ENCODE measurements at places on chromosomes 12 and 14. TPM values are rescaled to one million over a fixed set of nuclear protein-coding genes. Genes with fewer than 3 reads are reported as not detected.

IL23A gene
- total RNA-seq, result 18.5 TPM

SLCO1B1 gene
- total RNA-seq, result not detected

MGAT4C gene
- not detected for total RNA-seq

BIN2 gene
- total RNA-seq, result 48.8 TPM

PIP4K2C gene
- 12.1 TPM for total RNA-seq

- H3K4me1 ChIP-seq, result no peaks in the 10 kb centered on the region
- H3K27ac ChIP-seq, result no peak overlapping the region
- no peaks in the 10 kb centered on the region for H3K27me3 ChIP-seq
- peaks cover 2% of the 10 kb centered on the region for H3K36me3 ChIP-seq
- no peak overlapping the region for H3K4me3 ChIP-seq
- no peak for DNase-seq
These were observed 33.2 kb upstream of the GALNT16 start for GRCh38 chr14:69226736-69227135.

DNA sequence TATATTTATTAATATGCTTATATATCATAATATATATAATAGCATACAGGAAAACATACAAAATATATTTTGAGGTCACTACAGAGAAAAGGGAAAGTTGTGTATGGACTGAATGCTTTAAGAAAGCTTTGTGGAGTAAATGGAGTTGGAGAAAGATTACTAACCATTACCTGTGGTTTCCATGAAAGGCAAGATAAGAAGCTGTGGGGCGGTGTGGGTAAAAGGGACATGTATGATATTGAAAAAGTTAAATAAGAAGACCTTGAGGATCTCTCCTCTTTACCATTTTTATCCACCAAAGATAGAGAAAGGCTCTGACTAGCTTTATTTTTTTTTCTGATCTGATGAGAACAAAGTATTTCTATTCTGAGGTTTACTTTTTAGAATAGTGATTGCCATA is 404.4 kb downstream of the TRHDE start:
- no peak for DNase-seq
- no peaks in the 10 kb centered on the region for H3K36me3 ChIP-seq
- H3K4me1 ChIP-seq, result no peaks in the 10 kb centered on the region
- H3K4me3 ChIP-seq, result no peak overlapping the region
- H3K27me3 ChIP-seq, result no peaks in the 10 kb centered on the region

- no peak overlapping the region for H3K27ac ChIP-seq
- peak; percentile 64 for DNase-seq
- no peak overlapping the region for H3K4me3 ChIP-seq
These were observed 67.7 kb downstream of the PRKCH start for GRCh38 chr14:61388976-61389576.

DNA sequence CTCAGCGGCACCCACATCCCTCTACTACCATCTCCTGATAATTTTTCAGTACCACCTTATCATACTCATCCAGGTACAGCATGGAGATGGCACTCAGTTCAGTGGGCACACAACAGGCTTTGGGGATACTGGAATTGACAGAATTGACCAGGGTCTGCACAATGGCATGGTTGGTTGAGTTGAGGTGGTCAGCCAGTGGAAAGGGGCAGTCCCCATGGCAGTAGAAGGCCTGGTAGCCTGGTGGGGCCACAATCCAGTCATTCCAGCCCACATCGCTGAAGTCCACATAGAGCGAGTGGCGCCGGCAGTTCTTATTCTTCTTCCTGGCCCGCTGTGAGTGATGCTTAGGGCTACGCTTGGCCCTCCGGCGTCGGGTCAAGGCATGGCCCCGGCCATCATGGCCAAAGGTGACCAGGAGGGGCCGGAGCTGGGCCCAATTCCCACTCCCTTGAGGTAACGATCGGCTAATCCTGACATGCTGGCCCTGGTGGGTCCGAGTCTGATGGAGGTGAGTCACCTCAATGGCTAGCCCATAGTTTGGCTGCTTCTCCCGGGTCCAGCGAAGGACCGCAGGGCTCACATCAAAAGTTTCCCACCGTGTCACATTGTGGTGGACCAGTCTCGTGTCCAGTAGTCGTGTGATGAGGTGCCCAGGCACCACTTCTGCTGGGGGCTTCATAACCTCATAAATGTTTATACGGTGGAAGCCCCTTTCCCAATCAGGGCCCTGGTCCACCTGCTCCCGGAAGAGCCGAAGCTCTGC is 6.4 kb downstream of the BMP4 start:
- no peak for DNase-seq
- H3K4me3 ChIP-seq, result no peak overlapping the region
- peaks cover 57% of the 10 kb centered on the region for H3K27me3 ChIP-seq
- H3K27ac ChIP-seq, result no peak overlapping the region
- H3K36me3 ChIP-seq, result no peaks in the 10 kb centered on the region

- peaks cover 10% of the 10 kb centered on the region for H3K27me3 ChIP-seq
- H3K27ac ChIP-seq, result no peak overlapping the region
- no peak overlapping the region for H3K4me3 ChIP-seq
- peaks cover 11% of the 10 kb centered on the region for H3K4me1 ChIP-seq
These were observed 92.9 kb downstream of the GCH1 start for GRCh38 chr14:54809767-54810166.

GRCh38 chr12:50985322-50985721 is 33.0 kb downstream of the HIGD1C start:
- no peaks in the 10 kb centered on the region for H3K27me3 ChIP-seq
- no peak overlapping the region for H3K4me3 ChIP-seq
- H3K27ac ChIP-seq, result peak overlapping the region; percentile 83
- H3K36me3 ChIP-seq, result peaks cover 23% of the 10 kb centered on the region

DNA sequence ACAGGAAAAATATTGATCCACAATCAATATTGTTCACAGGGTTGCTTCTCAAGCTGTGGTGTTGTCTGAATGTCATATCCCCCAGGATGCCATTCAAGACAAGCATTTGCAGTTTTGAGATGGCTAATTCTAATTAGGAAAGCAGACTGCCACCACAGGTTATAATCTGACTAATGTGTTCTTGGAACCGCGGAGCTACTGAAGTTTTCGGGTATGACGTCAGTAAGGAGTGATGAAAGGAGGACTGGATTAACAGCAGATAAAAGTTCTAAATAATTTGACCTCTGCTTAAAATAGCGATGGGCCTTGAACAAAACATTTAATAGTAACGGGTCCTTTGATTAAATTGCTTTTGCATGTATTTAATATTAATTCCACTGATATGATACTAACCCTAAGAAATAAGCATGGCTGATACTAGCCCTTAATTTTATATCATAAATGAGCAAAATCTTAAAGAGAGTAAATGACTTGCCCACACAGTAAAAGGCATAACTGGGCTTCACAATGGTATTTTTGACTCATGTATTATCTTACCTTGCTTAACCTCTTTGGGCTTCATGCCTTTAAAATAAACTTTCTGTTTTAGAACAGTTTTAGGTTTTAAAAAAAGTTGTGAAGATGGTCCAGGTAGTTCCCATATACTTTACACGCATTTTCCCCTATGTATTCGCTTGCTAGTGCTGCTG is 50.3 kb downstream of the TSHR start:
- H3K27ac ChIP-seq, result no peak overlapping the region
- H3K4me1 ChIP-seq, result no peaks in the 10 kb centered on the region
- no peaks in the 10 kb centered on the region for H3K36me3 ChIP-seq
- no peak overlapping the region for H3K4me3 ChIP-seq

DNA sequence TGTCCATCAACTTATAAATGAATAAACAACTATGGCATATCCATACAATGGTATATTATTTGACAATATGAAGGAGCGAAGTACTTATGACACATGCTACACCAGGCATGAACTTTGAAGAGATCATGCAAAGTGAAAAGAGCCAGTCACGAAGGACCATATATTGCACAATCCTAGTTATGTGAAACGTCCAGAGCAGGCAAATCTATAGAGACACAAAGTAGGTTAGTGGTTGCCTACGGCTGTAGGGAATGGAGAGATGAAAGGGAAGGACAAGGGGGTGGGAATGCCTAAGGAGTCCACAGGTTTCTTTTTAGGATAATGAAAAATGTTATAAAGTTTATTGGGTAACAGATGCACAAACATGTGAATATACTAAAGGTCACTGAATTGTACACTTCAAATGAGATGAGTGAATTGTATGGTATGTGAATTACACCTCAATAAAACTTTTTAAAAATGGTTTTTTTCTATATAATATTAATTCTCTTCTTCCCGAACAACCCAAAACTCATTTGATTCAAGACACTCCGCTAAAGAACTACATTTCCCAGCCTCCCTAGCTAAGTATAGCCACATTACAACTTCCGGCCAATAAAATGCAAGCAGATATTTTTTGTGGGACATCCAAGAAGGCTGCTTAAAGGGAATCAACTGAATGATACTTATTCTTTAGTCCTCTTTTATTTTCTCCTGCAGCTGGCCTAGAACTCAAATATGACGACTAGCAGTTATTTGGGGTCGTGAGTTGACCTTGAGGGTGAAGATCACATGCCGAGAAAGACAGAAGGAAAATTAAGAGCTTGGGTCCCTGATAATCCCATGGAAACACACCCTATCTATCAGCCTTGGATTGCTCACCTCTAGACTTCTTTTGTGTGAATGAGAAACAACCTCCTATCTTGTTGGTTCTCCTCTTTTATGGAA is 187.2 kb downstream of the TTC8 start:
- H3K4me1 ChIP-seq, result peaks cover 2% of the 10 kb centered on the region
- H3K27me3 ChIP-seq, result peaks cover 18% of the 10 kb centered on the region
- DNase-seq, result no peak
- H3K4me3 ChIP-seq, result no peak overlapping the region

DNA sequence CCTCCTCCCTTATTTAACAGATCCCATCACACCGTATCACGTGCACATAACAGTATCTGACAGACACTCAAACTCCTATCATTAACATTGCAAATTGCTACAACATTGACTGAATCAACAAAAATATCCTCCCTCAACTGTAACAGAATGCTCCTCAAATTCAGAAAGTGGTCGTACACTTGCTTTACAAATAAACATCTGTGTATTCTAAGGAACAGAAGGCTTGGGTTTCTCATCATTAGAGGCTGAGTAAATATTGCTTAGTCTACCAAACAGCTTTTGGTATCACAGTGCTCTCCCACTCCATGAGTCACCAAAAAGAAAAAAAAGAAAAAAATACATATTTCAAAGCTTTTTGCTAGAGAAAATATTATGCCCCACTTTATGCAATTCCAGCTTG is 23.9 kb downstream of the FERMT2 start:
- H3K4me1 ChIP-seq, result no peaks in the 10 kb centered on the region
- H3K36me3 ChIP-seq, result no peaks in the 10 kb centered on the region
- H3K27me3 ChIP-seq, result no peaks in the 10 kb centered on the region
- no peak overlapping the region for H3K27ac ChIP-seq
- H3K4me3 ChIP-seq, result no peak overlapping the region

- peaks cover 3% of the 10 kb centered on the region for H3K27me3 ChIP-seq
- no peak overlapping the region for H3K4me3 ChIP-seq
- H3K4me1 ChIP-seq, result no peaks in the 10 kb centered on the region
- DNase-seq, result no peak
- no peak overlapping the region for H3K27ac ChIP-seq
These were observed 42.5 kb upstream of the PPM1H start for GRCh38 chr12:62977418-62977817.

DNA sequence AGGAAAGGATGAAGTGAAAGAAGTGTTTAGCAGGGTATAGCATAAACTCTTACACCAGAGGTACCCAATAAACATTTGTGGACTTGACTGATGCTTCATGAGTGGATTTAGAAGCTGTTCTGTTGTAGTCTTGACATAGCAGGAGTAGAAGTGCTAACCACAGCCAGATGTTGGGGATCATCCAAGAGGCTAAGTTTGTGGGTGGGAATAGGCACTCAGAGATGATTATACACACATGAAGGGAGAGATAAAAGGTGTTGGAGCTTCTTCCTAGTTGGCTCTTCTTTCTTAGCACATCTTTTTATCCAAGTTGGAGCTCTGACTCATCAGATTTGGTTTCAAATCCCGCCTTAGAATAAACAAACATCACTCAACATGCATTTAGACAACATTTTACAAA is 166.7 kb upstream of the E2F7 start:
- no peaks in the 10 kb centered on the region for H3K36me3 ChIP-seq
- H3K4me1 ChIP-seq, result no peaks in the 10 kb centered on the region
- no peak overlapping the region for H3K27ac ChIP-seq
- no peak overlapping the region for H3K4me3 ChIP-seq
- no peak for DNase-seq

DNA sequence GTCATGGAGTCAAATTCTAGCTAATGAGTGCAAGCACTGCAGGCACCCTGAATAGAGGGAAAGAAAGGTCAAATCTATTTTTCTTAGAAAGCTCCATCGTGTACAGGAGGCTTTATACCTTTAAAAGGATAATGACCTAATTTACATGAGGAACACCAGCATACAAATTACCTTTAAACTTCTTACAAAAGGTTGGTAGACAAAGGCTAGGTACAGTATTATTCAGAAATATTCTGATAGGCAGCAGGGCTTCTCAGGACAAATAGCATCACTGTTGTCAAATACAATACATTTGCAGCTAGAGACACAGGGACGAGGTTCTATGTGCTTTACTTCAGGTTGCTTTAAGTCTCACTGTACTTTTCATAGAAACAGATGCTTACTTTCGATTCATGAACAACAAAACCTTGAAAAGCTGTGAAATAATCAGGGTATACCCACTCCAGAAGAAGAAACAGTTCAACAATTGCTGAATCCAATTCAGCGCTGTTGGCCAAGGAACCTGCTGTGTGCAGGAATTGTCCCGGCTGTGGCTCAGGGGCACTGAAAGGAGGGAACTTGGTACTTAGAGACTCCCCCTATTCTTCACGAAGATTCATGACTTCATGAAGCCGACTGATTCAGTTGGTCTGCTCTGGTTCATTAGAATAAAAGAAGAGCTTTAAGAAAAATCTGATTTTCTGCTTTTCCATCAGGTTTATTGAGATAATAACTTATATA is 252.9 kb downstream of the PRKD1 start:
- DNase-seq, result no peak
- H3K27ac ChIP-seq, result no peak overlapping the region
- H3K4me1 ChIP-seq, result no peaks in the 10 kb centered on the region

DNA sequence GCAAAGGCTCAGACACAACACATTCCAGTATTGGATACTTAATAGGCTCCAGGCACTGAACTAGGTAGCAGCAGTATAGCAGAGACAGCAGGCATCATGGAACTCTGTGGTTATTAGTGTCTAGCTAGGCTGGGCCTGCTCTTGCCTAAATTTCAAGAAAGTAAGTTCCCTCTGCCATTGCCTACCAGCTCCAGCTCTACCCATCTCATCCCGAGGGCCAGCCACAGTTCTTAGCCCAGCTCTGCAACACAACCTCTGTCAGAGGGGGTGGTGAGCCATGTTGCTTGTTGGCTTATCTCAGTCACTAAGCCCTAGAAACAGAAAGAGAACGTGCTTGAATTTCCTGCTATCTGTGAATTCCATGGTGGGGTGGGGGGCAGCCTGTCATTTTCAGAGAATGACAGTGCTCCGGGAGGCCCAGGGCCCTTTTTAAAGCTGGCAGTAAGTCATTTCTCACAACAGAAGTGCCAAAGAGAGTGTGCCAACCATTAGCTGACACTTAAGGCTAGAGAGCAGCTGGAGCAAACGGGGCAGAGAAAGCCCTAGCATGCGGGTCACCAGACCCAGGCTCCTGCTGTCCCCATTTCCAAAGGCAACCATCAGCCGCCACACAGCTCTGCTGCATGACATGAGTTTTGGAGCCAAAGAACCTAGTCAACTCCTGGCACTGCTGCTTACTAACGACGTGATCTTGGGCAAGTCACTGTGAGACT is 105.9 kb downstream of the PRMT8 start:
- H3K36me3 ChIP-seq, result no peaks in the 10 kb centered on the region
- no peak overlapping the region for H3K4me3 ChIP-seq
- no peak for DNase-seq
- H3K27ac ChIP-seq, result no peak overlapping the region
